CD4-positive, alpha-beta T cell treated with Interleukin-15 for 4 hours (primary cell): ENCODE measurements at places on chromosomes 1 and 21.

DNA sequence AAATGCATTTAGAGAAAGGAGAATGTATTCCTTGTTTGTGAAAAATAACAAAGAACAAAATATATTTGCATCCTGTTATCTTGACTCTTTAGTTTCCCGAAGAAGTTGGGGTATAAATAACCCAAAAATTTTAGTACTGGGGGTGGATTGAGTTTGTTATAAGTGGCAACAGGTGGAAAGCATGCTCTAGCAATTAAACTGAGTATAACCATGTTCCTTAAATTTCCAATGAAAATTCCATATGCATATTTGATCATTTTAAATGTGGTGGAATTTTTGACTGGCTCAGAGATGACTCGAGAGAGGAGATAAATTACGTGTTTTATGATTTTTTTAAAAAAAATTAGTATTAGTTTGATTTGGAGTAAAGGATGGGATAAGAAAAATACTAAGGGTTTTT, 348.9 kb downstream of the TGFB2 start:
- no peak for DNase-seq

DNA sequence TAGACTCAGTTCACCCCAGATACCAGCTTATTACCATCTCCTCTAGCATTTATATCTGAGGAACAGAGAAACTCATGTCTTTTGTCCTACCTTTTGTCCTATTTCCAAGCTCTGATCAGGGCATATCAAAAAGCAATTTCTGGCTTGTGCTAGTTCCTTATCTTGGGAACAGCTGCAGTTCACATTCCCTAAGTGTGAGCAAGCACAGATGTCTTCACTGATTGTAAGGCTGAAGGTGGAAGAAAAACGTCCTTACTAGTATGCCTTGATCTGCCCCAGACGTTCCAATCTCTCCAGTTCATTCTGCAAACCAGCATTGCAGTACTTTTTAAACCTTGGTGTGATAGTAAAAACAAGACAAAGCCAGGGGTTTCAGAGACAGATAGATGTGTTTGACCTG, 139.8 kb downstream of the NCAM2 start:
- DNase-seq, result no peak

DNA sequence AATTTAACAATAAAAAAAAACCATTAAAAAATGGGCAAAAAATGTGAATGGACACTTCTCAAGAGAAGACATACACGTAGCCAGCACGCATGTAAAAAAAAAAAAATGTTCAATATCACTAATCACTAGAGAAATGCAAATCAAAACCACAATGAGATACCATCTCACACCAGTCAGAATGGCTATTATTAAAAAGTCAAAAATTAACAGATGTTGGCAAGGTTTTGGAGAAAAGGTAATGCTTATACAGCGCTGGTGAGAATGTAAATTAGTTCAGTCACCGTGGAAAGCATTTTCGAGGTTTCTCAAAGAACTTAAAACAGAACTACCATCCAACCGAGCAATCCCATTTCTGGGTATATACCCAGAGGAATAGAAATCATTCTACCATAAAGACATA, 1091.5 kb upstream of the B3GALT2 start:
- DNase-seq, result no peak

DNA sequence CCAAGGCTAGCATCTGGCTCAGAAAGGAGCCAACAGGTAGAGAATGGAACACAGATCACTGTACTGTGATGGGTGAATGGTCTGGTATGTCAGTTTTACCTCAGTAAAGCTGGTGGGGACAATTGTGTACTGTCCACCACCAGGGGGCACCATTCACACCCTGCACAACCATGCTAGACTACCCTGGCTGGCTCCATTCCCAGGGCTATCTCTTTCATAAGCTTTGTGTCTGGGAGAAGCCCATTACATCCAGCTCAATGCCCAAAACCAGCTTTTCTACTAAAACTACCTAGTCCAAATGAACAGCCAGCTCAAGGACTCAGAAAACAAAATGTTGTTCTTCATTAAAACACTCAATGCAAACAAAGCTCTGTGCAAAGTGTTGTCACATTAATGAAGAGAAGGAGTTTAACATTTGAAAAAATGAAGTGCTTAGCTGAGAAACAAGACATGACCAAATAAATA, 62.0 kb upstream of the RASAL2 start:
- DNase-seq, result peak; percentile 1

DNA sequence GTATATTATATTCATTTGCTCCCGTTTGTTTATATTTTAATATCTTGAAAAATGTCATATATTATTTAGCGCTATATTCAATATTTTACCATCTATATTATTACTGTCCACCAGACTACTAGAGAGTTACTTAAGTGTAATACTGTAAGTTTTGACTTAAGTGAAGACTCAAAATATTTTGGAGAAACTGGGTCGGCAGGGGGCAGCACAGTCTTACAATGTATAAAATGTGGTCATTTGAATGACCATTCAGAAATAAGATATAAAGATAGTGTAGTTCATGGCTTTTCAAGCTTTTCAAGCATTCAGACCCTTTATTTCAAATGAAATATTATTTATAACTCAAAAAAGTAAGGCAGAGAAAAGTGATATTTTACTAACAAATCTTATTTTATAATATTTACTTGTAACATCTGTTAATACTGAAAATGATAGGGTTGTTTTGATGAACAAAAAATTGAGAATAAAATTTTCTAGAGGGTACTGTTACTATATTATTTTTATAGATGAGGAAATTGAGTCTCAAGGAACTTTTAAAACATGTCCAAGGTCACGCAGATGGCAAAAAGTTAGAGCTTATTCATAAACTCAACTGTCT, 89.0 kb upstream of the SERTAD4 start:
- peak; percentile 17 for DNase-seq

DNA sequence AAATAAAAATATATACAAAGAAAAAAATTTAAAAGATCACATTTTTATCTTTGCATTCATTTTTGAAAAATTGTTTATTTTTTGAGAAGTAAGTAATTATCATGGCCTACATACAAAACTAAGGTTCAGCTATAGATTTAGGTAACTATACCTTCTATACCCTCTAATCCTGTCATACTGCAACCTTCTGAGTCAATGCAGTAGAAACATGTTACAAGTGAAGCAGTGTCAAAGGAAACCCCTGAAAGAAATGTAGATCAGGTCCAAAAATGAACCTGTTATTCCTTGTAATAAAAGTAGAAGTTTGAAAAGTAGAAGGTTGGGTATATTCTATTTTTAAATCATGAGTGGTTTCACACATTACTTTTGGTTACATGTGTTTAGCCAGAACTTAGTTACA, 51.3 kb downstream of the PTGS2 start:
- no peak for DNase-seq

DNA sequence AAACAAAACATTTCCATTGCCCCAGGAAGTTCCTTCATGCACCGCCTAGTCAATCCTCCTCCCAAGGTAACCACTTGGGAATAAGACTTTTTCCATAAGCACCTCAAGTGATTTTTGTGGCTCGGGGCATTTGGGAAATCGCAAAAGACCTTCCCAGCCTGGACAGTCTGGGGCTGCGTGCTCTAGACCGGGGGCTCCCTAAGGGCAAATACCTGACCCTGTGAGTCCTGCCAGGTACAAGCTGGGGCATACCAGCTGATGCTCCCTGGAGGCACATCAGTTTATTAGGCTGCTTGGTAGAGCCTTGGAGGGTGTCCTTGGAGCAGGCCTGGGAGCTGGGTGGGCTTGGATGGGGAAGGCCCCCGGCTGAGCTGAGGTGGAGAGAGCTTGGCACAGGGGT, 34.4 kb downstream of the ALPL start:
- no peak for DNase-seq

GRCh38 chr1:168348146-168348709, 67.6 kb downstream of the TBX19 start:
- DNase-seq, result peak; percentile 45

DNA sequence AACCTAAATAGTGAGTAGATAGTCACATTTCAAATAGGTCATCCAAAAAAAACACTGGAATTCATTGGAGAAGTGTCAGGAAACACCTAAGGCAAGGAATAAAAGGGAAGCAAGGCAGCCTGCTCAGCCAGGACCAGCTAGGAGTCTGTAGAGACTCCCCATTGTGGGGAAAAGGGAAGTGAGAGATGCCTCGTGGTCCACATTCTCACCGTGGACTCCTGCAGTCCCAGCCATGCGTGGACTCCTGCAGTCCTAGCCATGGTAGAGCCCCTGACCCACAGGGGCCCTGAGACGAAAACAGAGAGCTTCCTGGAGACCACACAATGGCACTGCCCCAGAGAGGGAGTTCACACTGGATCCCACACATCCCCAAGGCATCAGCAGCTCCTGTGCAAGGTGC, 97.5 kb downstream of the LRIG2 start:
- DNase-seq, result no peak

- DNase-seq, result no peak
Observed at GRCh38 chr1:57464756-57465155, 40.9 kb upstream of the DAB1 start.

GRCh38 chr1:27357281-27358037, 9.3 kb downstream of the MAP3K6 start:
- peak; percentile 81 for DNase-seq

DNA sequence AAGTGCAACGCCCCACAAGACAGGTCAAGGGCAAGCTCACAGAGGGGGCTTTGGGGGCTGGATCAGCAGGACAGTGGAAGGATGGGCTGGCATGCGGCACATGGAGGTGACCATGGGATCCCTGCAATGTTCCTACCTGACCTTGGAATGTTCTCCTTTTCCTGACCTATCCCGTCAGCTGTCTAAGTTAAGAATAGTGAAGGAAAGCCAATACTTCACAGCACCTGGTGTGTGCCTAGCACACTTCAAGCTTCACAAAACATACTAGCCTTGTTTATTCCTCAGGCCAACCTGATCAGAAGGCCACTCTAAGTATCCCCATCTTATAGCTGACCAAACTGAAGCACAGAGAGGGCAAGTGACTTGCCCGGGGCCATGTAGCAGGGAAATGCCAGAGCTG, 31.2 kb downstream of the LRRC38 start:
- DNase-seq, result no peak

GRCh38 chr1:209353053-209353452, 230.5 kb upstream of the CAMK1G start:
- no peak for DNase-seq

GRCh38 chr1:31182352-31182751, 57.3 kb downstream of the NKAIN1 start:
- DNase-seq, result peak; percentile 25

GRCh38 chr1:14128096-14128495, 428.1 kb downstream of the PRDM2 start:
- no peak for DNase-seq

- DNase-seq, result no peak
Observed at GRCh38 chr21:31671931-31672330, 12.4 kb downstream of the SOD1 start.

GRCh38 chr1:48870596-48870995, 93.9 kb upstream of the BEND5 start:
- no peak for DNase-seq

- DNase-seq, result no peak
Observed at GRCh38 chr1:154595621-154596020, 12.4 kb downstream of the ADAR start.

DNA sequence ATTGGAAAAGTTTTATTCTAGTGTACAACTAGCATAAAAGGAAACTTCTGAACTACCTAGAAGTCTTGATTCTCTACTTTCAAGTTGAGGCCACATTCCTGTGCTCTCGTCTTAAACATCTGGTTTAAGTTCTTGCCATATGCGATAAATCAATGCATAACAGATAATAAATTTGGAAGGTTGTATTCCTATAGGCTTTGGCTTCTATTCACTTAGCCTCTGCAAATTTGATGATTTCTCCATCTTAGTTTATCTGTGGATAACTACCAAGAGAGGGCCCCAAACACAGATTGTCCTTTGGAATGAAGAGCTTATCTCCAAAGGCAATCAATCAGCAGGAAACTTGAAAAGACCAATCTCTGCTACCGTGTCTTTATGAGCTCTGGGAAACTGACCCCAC, 11.7 kb upstream of the RNF2 start:
- no peak for DNase-seq

DNA sequence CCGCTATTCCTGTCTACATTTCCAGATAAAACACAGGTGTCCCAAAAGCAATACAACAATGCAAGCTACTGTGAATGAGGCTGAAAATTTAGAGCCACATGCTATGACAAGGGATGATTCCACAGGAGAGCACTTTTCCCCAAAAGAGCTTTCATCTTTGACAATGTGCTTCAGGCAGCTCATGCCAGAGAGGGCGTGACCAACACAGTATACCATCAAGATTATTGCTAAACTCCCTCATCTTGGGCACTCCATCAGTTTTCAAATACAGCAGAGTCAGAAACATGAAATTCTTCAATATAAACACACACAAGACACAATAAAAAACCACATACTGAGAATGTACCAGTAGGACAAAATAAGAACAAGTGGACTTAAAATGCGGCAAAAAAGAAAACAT, 6.7 kb downstream of the GON4L start:
- DNase-seq, result no peak

DNA sequence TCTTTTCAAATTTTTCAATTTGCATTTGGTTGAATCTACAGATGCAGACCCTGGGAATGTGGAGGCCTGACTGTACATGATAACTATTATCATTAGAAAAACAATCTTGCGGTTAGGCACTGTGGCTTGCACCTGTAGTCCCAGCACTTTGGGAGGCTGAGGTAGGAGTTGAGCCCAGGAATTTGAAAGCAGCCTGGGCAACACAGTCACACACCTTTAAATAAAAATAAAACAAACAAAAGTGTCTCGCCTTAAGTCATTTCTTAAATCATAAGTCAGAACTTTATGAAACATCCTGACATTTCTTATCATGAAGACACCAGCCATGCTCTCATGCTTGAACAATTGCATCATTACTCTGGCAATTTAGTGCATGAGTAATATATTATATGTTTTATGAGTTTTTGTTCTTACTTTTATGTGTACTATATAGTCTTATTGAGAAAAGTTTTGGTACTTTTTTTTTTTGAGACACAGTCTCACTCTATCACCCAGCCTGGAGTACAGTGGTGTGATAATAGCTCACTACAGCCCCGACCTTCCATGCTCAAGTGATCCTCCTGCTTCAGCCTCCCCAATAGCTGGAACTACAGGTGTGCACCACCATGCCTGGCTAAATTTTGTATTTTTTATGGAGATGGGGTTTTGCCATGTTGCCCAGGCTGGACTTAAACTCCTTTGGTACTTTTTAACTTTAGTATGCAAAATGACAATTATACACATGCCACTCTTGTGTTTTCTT, 7.8 kb downstream of the TBX19 start:
- DNase-seq, result no peak

GRCh38 chr21:43189936-43190335, 21.1 kb downstream of the CRYAA start:
- no peak for DNase-seq

DNA sequence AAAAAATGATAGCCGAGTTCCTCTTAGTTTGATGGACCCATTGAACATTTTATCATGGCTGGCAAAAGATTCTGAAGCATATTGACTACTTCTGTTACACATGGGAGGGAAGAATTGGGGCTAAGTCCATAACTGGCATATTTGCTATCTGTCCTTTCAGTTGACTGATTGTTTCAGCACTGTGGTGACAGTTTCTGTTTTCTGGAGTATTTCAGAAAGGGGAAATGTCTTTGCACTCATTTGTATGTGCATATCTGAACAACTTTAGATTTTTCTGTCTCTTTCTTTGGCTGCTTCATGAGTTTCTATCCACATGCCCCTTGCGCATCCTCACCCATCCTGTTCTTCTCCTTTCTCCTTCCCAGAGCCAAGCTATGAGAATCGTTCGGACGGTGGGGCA, 33.2 kb downstream of the SPATA46 start:
- no peak for DNase-seq
